ENCODE measurements at places on chromosomes 16 and 17. TPM values are rescaled to one million over a fixed set of nuclear protein-coding genes. Genes with fewer than 3 reads are reported as not detected.

CXCL16 gene
- 47.4 TPM for total RNA-seq

C16orf96 gene
- total RNA-seq: not detected

GRCh38 chr16:56057151-56057550 is 134.1 kb upstream of the GNAO1 start:
- H3K27me3 ChIP-seq: peaks cover 6% of the 10 kb centered on the region
- no peak overlapping the region for H3K4me3 ChIP-seq
- peak; percentile 8 for DNase-seq
- H3K4me1 ChIP-seq: no peaks in the 10 kb centered on the region
- no peaks in the 10 kb centered on the region for H3K36me3 ChIP-seq

DNA sequence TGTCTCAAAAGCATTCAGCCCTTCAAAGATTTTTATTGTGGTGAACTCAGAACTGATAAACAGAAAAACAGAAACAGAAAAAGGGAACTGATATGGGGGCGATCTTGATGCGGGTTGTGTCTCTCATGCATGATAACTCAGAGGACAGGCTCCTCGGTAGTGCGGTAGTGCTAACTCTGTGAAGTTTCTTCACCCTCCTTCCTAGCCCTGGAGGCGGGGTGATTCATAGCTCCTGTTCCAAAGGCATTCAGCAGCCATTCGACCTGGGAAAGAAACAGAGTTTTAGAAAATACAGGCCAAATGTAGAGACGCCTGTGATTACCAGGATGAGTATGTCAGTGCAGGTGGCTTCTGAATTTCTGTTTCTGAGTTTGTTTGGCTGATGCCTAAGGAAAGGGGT is 5.5 kb upstream of the MAF start:
- no peak for DNase-seq
- H3K4me1 ChIP-seq: peaks cover 9% of the 10 kb centered on the region
- no peaks in the 10 kb centered on the region for H3K27me3 ChIP-seq

DNA sequence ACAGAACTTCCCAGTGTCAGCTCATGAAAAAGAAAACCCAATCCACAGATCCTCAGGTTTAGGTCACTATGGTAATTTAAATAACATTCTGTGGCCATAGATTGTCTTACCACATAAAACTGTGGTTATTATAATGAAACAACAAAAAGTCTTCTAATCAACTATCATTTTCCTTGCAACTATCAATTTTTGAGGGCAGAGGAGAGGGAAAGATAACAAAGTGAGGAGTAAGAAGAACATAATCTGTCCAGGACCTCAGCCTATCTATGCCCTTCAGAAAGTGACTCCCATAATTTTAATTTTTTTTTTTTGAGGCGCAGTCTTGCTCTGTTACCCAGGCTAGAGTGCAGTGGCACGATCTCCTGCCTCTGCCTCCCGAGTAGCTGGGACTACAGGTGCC is 4.0 kb upstream of the GGNBP2 start:
- no peak overlapping the region for H3K4me3 ChIP-seq
- H3K4me1 ChIP-seq: peaks cover 25% of the 10 kb centered on the region
- no peak overlapping the region for H3K27ac ChIP-seq
- H3K36me3 ChIP-seq: peaks cover 16% of the 10 kb centered on the region
- no peak for DNase-seq

DNA sequence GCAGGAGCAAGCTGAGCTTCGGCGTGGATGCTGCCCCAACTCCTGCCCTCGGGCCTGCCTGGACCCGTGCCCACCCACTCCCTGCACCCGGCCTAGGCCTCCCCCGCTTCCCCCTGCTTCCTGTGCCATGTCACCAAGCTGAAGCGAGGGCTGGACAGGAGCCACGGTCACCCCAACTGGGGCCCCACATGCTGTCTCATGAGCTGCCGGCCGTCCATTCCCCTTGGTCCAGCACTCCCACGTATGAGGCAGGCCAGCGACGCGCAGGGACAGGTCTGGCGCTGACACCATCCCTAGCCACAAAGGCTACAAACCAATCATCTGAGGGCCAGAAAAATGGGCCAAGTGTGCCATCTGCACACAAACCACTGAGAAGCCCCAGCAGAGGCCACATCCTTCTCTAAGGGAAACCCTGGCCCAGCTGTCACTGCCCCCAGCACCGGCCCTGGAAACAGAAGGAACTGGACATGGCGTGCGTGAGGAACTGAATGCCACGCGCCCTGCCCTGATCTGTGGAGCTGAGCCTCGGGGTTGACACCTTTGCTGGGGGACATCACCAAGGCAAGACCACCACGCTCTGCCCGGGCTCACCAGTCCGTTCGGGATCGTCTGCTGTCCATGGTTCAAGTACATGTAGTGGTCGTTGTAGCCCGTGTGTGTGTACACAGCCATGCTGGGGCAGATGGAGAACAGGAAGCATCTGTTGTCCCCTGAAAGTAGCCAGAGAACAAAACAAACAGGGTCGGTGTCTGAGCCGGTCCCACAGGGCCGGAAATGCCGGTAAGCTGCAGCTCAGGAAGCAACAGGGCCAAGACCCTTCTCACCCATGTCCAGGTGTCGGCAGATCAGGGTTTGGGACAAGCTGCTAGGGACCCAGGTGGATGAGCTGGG is 22.2 kb downstream of the MEAK7 start:
- H3K27ac ChIP-seq: no peak overlapping the region
- H3K4me3 ChIP-seq: no peak overlapping the region
- H3K36me3 ChIP-seq: peaks cover 90% of the 10 kb centered on the region
- DNase-seq: peak; percentile 21
- H3K4me1 ChIP-seq: no peaks in the 10 kb centered on the region

GRCh38 chr17:75778861-75779249 is 5.8 kb upstream of the UNK start:
- peaks cover 57% of the 10 kb centered on the region for H3K4me1 ChIP-seq
- H3K36me3 ChIP-seq: peaks cover 46% of the 10 kb centered on the region
- H3K27me3 ChIP-seq: no peaks in the 10 kb centered on the region
- peak overlapping the region; percentile 96 for H3K27ac ChIP-seq
- DNase-seq: peak; percentile 62

All from stomach (tissue), 19 donors.